ENCODE measurements at places on chromosomes 6 and 20.

DNA sequence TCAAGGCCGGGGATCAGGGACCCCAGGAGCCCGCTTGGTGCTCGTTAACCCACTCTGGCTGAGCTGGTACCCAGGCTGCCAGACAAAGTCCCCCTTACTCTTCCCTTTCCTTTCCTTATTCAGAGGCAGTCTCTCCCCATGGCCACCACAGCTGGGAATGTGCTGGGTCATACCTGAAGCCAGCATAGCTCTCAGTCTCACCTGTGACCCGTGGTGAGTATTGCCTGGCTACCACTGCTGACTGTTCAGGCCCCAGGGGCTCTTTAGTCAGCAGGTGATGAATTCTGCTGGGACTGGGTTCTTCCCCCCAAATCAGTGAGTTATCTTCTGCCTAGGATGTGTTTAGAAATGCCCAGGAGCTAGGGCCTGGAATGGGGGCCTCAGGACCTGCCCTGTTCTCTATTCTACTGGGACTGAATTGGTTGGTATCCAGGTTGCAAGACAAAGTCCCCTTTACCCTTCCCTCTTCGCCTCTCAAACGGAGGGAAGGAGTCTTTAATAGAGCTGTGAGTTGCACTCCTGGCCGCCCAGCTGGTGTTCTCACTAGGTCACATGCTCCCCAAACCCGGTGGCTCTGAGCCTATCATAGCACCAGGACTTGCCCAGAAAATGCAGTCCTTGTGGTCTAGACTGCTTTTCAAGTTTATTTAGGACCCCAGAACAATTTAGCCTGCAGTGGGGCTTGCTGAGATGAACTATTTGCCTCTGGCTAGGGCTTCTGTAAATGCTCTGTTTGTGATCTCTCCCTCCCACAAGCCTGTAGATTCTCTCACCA lies 64.6 kb downstream of the MYO6 start:
- DNase-seq, result no peak

- DNase-seq, result peak; percentile 71
These were observed 32.7 kb downstream of the PLN start for GRCh38 chr6:118580585-118581419.

GRCh38 chr6:72651967-72652956 lies 30.4 kb downstream of the KCNQ5 start:
- DNase-seq, result no peak

GRCh38 chr6:18491308-18492045 lies 104.3 kb downstream of the RNF144B start:
- DNase-seq, result no peak

DNA sequence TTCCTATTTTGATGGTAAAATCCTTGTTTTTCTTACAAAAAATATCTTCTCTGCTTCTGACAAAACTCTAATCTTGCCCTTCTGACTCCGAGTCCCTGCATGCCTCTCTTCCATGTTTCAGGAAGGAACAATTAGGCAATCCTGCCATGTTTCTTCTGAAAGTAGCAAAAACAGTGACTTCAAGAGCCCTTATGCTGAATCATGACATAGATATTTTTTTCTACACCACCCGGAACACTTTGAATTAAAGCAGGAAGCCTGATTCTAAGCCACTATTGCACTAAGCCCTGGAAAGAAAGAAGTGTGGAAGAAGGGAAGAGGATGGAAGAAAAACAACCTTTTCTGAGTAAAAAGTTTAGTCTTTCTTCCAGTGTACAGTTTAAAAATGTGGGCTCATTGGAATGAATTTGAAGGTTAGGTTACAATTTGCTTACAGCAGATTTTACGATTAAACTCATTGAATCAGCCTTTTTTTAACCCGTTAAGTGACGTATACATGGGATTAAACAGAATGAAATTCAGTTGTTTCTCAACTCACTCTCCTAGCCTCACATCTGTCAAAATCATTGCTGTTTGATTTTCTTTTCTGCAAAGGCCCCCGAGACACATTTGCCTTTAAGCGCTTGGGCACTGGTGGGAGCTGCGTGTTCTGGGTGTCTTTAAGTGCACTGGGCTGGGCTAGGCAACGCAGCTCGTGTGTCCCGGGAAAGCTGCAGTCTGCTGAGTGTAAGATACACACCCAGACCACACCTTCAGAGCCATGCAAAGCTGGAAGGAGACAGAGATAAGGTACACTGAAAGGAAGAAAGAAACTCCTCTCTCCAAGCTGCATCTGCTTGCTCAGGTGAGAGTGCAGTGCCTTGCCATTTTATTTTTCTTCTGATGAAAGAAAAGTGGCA lies 159.4 kb upstream of the CITED2 start:
- peak; percentile 92 for DNase-seq

DNA sequence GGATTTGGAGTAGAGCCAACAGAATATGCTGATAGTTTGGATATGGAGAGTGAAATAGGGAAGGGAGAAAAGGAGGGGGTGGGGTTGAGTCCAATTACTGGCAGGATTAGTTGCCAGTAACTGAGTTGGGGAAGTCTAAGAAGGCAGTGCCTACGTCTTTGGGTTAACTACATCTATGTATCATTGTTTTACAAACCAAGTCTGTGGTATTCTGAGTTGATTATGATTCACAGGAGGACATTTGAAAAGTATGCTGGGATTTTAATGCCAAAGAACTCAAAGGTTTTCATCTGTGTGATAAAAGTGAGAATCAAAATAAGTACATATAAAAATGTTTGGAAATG lies 14.7 kb downstream of the DSE start:
- peak; percentile 79 for DNase-seq

- no peak for DNase-seq
These were observed 7.6 kb downstream of the ADGRG6 start for GRCh38 chr6:142309426-142309825.

- DNase-seq, result no peak
These were observed 4.0 kb downstream of the HSPA1B start for GRCh38 chr6:31831350-31832215.

GRCh38 chr6:107323133-107323785 lies 136.1 kb downstream of the PDSS2 start:
- DNase-seq, result peak; percentile 90

DNA sequence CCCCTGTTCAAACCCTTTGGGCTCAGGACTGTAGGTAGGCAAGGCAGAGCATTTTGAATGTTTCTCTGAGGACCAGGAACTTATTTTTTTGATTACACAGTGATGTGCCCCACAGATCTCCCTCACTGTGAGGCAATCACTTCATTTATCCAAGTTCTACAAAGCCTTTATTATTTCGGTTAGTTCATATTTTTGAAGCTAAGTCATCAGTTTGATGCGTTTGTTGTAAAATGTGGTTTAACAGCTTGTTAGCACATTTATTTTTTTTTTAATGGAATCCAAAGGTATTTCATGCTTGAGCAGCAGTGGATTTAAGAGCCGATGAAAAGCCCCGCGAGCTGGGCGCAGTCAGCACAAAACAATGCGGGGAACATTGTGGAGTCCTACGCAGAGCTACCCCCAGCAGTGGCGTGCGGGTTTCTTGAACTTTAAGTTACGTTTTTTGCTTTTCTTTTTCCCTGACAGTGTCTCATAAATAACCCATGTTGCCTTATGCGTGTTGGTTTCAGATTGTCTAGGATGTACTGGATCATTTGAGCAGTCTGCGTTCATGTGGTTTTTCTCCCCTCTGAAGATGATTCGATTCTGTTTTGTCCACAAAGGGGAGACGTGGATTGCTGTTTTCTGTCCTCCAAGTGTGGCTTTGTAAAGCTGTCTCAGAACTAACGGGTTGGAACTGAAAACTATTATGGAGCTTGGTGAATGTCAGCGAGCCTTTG lies 233.6 kb upstream of the BMP2 start:
- peak; percentile 83 for DNase-seq

GRCh38 chr6:21676769-21677168 lies 83.2 kb downstream of the SOX4 start:
- DNase-seq, result no peak

DNA sequence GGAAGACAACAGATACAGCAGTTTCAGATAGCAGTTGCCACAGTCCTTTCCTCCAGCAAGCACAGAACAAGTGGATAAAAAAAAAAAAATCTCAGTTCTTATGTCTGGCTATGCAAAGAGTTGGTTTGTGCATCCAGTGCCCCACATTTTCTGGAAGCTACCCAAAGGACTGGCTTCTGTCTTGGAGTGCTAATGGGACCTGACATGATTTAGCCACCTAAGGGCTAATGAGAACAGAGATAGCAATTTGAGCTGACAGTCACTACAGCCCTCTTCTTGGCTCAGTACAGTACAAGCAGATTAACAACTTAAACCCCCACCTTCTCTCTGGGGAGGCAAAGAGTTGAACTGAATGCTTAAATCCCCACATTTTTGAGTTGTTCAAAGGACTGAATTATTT lies 976.8 kb downstream of the TBC1D32 start:
- DNase-seq, result no peak

DNA sequence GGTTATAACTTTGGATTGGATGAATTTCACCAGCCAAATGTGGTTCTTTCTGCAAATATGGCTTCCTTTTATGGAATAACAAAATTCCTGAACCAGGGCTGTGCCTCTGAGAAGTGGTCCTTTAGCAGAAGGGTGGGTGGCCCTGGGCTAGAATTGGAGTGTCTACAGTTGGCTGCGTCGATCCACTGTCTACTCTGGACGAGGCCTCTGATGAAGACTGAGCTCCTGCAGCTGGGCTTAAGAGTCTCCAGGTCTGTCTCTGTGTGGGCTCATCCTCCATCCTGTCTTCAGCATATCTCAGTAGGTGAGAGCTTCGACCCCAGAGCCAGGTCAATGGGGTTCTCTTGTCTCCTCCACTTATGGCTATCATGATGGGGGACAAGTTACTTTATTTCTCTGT lies 166.3 kb upstream of the PMEPA1 start:
- DNase-seq, result no peak

DNA sequence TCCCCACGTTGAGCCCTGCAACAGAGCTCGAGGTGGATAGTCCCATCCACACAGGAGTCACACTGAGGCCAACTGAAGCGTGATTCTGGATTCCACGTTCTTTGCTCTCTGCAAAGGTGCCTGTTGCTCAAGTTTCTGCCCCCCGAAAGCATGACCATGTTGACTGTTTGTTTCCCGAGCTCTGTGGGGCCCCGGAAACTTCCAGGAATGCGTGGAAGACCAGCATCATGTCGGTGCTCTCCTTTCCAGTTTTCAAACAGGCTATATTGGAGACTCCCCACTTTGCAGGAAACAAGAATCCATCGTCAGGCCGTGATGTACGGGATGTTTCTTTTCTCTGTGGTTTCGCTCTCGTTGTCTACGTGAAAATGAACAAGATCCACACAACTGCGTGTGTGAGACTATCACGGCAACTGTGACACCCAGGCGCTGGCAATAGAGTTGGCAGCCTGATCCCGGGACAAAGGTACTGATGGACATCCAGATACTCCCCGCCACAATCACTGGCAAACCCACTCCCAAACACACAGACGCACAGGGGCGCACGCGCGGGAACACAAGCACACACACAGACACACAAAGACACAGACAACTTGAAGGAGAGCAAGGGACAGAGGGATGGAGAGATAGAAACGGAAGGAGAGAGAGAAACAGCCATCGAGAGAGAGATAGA lies 444.6 kb upstream of the DEFB115 start:
- DNase-seq, result no peak

DNA sequence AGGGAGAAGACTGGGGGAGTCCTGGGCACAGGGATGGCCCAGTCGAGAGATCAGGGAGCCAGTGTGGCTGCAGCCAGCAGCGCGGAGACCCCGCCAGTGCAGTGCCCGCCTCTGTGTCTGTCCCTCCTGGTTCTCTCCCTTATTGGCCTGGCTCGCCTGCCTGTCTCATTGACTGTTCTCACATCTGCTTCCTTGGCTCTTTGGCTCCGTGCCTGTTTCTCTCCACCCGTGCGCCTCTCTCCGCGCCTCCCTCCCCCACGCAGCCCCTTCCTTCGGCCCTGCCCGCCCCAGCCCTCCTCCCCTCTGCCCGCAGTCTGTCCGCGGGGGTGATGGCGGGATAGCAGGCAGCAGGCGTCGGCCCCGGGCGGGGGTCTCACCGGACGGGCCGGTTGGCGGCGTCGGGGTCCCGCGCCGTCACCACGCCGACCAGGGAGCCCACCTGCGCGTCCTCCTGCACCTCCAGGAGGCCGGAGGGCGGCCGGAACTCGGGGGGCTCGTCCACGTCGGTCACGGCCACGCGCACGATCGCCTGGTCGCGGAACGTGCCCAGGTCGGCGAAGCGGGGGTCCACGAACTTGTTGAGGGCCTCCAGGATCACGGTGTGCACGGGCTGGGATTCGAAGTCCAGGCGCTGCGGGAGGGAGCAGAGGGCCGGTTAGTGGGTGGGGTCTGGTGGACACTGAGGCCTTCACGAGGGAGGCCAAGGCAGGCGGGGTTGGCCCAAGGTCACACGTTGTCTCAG lies 92.0 kb downstream of the CD40 start:
- no peak for DNase-seq

- peak; percentile 65 for DNase-seq
These were observed 200.1 kb downstream of the HIVEP2 start for GRCh38 chr6:142744836-142745235.

DNA sequence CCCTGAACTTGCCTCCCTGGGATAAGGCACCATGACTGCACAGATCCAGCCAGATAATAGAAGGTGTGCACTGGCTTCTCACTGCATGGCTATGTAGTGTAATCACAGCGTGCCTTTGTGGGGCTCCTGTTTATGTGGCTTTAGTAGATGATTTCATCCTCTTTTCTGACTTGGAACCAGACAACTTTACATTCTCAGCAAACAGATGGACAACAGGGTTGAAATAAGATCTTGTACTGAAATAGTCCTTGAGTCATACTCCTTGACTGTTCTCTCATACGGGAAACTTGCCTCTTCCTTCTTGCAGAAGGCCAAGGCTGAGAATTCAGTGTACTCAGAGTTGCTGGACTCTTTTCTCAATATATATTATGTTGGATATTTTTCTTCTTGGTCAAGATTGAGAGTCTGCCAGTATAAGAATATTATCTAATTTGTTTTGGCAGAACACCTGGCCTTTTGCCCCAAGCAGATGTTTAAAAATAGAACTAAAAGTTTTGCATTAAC lies 25.0 kb upstream of the RNF144B start:
- DNase-seq, result peak; percentile 93

DNA sequence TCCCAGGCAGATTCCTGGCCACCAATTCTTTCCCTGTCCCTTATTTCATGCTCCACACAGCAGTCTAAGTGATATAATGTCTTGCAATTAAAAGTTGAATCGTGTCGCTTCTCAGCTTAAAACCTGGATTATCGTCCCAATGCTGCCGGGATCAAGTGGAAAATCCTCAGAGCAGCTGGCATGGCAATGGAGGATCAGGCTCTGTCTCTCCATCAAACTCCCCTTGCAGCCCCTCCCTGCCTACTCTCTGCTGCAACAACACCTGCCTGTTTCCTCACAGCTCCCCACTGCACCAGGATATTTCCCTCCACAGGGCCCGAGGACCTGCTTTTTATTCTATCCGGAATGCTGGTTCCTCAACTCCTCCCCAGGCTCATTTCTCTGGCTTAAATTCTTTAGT lies 277.1 kb downstream of the SYNE1 start:
- DNase-seq, result no peak

GRCh38 chr20:53677447-53678314 lies 84.0 kb upstream of the ZNF217 start:
- no peak for DNase-seq
